ENCODE measurements at places on chromosomes 13 and 19.

- DNase-seq: no peak
Measured at GRCh38 chr13:35856084-35856483, 275.1 kb downstream of the DCLK1 start.

GRCh38 chr19:2469102-2469914 is 6.6 kb upstream of the GADD45B start:
- DNase-seq: no peak

GRCh38 chr19:33261511-33262189 is 36.0 kb upstream of the SLC7A10 start:
- no peak for DNase-seq

- DNase-seq: no peak
Measured at GRCh38 chr19:12984683-12985048, 10.6 kb upstream of the NFIX start.

GRCh38 chr19:10061717-10062310 is 24.3 kb upstream of the SHFL start:
- DNase-seq: no peak

- DNase-seq: no peak
Measured at GRCh38 chr13:65508745-65509144, 1721.4 kb downstream of the PCDH9 start.

All from NCI-H1436 treated with DMSO at 0.1 percent for 48 hours (cell line).